ENCODE measurements at places on chromosomes 1 and 21. TPM values are rescaled to one million over a fixed set of nuclear protein-coding genes. Genes with fewer than 3 reads are reported as not detected.

GRCh38 chr1:73593804-73594203 is 604.2 kb downstream of the LRRIQ3 start:
- no peak overlapping the region for H3K4me3 ChIP-seq
- no peak for DNase-seq
- H3K27ac ChIP-seq: no peak overlapping the region
- H3K36me3 ChIP-seq: no peaks in the 10 kb centered on the region
- H3K27me3 ChIP-seq: no peaks in the 10 kb centered on the region

DNA sequence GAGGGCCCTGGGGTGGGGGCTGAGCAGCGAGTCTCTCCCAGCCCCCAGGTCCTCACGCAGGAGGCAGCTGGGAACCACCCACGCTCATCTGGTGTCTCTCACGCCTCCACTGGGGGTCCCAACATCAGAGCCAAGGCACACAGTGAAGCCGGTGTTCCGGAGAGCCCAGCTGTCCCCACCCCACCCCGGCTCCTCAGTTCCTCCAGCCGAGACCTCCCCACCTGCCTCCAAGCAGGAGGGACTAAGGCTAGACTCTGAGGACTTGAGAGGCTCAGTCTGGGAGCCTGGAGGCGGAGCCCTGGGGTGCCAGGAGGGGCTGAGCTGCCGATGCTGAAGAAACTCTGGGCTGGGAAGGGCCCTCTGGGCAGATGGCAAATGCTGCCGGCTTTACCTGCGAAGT is 1.6 kb upstream of the HPCA start:
- peaks cover 4% of the 10 kb centered on the region for H3K4me1 ChIP-seq
- no peak overlapping the region for H3K4me3 ChIP-seq
- no peaks in the 10 kb centered on the region for H3K36me3 ChIP-seq
- peaks cover 50% of the 10 kb centered on the region for H3K27me3 ChIP-seq
- DNase-seq: no peak

DNA sequence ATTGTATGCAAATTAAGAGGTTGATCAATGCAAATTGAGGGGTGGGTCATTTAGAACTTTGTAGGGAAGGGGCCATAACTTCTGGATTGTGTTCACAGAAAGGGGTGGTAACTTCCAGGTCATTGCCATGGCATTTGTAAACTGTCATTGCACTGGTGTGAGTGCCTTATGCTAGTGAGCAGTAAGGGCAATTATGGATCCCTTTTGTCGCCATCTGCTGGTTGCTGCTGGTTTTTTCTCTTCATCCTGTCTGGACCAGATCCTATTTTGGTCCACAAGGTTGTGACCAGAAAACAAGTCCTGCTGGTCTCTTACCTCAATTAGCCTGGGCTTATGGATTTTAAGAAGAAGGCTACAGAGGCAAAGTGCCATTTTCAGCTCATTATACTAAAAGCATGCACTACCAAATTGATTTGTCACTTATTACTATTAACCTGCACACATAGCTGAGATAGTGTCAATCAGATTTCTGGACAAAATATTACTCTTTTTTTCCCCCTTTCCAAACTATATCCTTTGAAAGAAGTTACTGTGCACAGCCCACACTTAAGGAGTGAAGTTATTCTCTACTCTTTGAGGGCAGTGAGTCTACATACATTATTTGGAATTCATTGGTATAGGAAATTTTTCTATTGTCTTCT is 196.2 kb downstream of the ZC3H11B start:
- H3K4me3 ChIP-seq: no peak overlapping the region
- no peak overlapping the region for H3K27ac ChIP-seq
- H3K27me3 ChIP-seq: no peaks in the 10 kb centered on the region
- DNase-seq: peak; percentile 6
- H3K36me3 ChIP-seq: no peaks in the 10 kb centered on the region

DNA sequence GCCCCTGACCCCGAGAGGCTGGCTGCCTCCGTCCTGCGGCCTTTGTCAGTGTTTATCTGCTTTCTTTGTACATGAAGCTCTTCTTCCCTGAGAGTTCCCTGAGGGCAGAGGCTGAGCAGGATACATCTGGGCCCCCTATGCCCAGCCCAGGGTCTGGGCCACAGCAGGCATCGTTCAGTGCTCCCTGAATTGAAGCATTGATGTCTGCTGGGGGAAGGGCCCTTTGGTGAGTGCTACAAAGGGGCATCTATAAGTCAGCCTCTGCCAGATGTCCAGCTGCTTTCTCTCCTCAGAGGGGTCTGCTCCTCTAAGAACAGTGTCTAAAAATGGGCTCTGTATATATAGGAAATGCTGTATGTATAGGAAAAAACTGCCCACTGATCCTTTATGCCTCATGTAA is 2.1 kb downstream of the HEYL start:
- peaks cover 28% of the 10 kb centered on the region for H3K27me3 ChIP-seq
- no peaks in the 10 kb centered on the region for H3K4me1 ChIP-seq
- no peak for DNase-seq
- no peak overlapping the region for H3K27ac ChIP-seq
- no peaks in the 10 kb centered on the region for H3K36me3 ChIP-seq
- H3K4me3 ChIP-seq: no peak overlapping the region

DNA sequence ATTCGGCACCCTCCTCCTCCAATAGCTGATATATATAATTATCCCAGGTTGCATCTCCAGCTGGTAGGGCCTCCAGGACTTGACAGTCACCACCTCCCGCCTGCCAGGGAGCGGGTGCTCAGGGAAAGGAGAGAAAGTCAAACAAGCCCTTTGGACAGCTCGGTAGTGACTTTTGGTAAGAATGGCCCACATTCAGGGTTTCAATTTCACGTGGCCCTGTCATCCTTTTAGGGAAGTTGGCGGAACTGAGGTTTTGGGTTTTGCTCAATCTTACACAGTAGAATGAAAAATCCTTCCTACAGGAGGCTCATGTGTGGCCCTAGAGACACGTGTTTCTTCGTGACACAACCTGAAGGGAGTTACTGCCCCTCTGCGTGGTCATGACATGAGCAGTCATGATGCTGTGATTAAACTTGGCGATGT is 44.2 kb downstream of the CAPN8 start:
- no peak overlapping the region for H3K27ac ChIP-seq
- H3K27me3 ChIP-seq: peaks cover 3% of the 10 kb centered on the region
- no peak for DNase-seq
- no peak overlapping the region for H3K4me3 ChIP-seq

DNA sequence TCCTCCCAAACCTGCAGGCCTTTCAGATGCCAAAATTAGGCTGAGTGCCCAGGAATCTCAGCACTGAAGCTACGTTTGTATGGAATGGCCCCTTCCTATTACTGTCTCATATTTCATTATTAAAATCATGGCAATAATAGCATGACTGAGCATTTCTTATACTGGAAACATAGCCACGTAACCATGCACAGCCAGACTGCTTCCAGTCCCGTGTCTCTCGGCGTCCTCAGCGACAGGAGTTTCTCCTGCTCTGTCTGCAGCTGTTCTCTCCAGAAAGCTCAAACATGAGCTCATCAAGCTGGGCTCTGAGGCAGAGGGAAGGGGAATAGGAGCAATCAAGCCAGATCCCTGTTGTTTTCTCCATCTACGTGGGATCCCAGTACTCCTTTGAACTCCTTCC is 104.0 kb downstream of the CDC7 start:
- H3K27ac ChIP-seq: no peak overlapping the region
- peaks cover 1% of the 10 kb centered on the region for H3K27me3 ChIP-seq
- no peak overlapping the region for H3K4me3 ChIP-seq
- peaks cover 3% of the 10 kb centered on the region for H3K36me3 ChIP-seq
- H3K4me1 ChIP-seq: peaks cover 20% of the 10 kb centered on the region

DNA sequence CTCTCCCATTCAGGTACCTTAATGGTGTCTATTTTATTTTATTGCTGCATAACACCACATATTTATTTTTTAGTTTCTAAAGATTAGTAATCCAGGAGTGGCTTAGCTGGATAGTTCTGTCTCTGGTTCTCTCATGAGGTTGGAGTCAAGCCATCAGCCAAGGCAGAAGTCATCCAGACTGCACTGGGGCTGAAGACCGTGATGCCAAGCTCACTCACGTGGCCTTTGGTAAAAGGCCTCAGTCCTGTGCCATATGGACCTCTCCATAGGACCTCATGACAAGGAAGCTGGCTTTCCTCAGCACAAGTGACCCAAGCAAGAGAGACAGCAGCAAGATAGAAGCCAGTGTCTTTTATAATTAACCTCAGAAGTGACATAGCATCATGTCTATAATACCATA is 23.0 kb upstream of the DDR2 start:
- no peak overlapping the region for H3K27ac ChIP-seq
- no peak overlapping the region for H3K4me3 ChIP-seq
- no peak for DNase-seq
- peaks cover 4% of the 10 kb centered on the region for H3K36me3 ChIP-seq

The ADORA3 gene
- 0.20 TPM for total RNA-seq

- no peak overlapping the region for H3K4me3 ChIP-seq
- peak; percentile 32 for DNase-seq
- no peak overlapping the region for H3K27ac ChIP-seq
- H3K4me1 ChIP-seq: peaks cover 75% of the 10 kb centered on the region
These were observed 6.0 kb downstream of the CYB561D1 start for GRCh38 chr1:109499661-109500536.
